Osteoblast (primary cell): ENCODE measurements at places on chromosomes 2 and 18. TPM values are rescaled to one million over a fixed set of nuclear protein-coding genes. Genes with fewer than 3 reads are reported as not detected.
A peak's percentile ranks its signal among the peaks of the same experiment; 100 is the strongest.

Gene IL1RL1
- total RNA-seq, result under 0.01 and 0.29 TPM in 2 replicates

Gene PFN4
- 0.88 TPM in 1 of 2 replicates, not detected in the other for total RNA-seq

- no peaks in the 10 kb centered on the region for H3K27me3 ChIP-seq
- no peak overlapping the region for H3K4me3 ChIP-seq
- no peak for DNase-seq
- H3K4me1 ChIP-seq, result no peaks in the 10 kb centered on the region
Observed at GRCh38 chr2:107437807-107438206, 388.9 kb upstream of the RGPD4 start.

DNA sequence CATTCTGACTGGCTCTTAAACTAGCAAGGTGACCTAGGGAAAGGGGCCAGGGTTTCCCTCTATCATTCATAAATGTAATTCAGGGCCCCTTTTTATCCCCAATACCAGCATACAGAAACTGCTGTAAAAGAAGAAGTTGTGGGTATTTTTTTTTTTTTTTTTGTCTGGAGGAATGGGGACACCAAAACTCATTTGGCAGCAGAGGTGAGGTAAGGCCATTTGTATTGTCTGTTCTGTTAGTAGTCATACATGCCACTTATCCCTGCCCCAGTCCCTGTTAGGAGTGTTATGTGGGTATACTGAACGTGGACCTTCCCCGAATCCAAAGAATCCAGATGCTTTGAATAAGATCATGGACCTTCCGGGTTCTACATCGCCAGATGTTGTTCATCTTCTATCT lies 1.7 kb downstream of the SEPTIN2 start:
- no peaks in the 10 kb centered on the region for H3K27me3 ChIP-seq
- peak overlapping the region; percentile 91 for H3K27ac ChIP-seq
- H3K36me3 ChIP-seq, result peaks cover 6% of the 10 kb centered on the region
- H3K4me1 ChIP-seq, result peaks cover 49% of the 10 kb centered on the region

DNA sequence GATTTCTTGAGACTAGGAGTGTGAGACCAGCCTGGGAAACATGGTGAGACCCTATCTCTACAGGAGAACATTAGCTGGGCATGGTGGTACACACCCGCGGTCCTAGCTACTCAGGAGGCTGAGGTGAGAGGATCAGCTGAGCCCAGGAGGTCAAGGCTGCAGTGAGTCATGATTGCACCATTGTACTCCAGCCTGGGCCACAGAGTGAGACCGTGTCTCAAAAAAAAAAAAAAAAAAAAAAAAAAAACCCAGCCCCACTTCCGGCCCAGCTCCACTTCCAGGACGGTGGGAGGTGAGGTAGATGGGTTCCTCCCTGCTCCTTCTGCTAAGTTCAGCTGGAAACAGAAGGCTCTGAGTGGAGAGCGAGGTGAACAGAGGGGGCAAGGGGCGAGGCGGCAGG lies 41.4 kb upstream of the NFATC1 start:
- no peak overlapping the region for H3K4me3 ChIP-seq
- H3K27ac ChIP-seq, result no peak overlapping the region
- no peaks in the 10 kb centered on the region for H3K27me3 ChIP-seq
- no peaks in the 10 kb centered on the region for H3K36me3 ChIP-seq
- no peak for DNase-seq

Gene KIAA2012
- total RNA-seq, result under 0.01 TPM in 1 of 2 replicates, not detected in the other

GRCh38 chr2:68203587-68203986 lies 45.9 kb downstream of the PNO1 start:
- H3K4me3 ChIP-seq, result no peak overlapping the region
- H3K27ac ChIP-seq, result peak overlapping the region; percentile 21
- DNase-seq, result no peak
- H3K4me1 ChIP-seq, result no peaks in the 10 kb centered on the region
